Aorta (tissue), 5 donors: ENCODE measurements at places on chromosomes 4 and X. TPM values are rescaled to one million over a fixed set of nuclear protein-coding genes. Genes with fewer than 3 reads are reported as not detected.

DNA sequence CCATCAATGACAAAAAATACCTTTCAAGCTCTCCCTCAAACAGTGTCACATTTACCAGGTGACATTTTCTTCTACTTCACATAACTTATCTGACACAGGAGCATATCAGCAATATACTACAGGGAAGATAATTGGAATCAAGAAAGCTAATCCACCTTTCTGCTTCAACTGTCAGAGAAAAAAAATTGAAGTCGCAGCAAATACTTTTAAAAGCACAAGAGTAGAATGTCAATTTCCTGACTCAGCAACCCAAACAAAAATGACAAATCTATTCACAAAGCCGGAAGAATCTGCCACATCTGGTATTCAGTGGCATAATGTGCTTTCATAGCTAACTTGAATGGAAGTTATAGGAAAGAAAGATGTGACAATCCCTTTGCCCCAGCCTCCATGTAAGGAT, 36.7 kb downstream of the AGA start:
- no peak for DNase-seq

DNA sequence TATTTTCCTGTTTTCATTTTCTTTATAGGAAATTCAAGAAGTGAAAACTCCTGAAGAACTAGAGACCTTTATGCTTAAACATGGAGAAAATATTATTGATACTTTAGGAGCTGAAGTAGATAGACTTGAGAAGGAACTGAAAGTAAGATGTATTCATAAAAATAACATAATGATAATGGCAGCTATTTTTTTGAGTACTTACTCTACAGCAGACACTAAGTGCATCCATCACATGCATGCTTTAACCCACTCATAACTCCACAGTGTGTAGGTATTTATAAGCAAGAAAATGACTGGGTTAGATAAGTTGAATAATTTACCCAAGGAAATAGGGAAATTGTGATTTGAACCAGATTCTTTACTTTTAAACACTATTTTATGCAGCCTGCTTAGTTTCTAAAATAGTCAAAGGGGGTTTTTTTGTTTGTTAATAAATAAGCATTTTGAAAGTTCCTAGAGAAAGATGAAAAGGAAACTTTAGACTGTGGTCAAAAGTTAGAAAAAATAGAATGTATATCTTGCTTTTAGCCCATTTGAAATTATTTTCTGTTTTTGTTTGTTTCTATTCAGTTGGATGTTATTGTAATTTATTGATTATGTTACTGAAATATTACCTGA, 74.2 kb downstream of the BEND4 start:
- DNase-seq, result no peak

Gene PRKG2
- 0.24 TPM for total RNA-seq

GRCh38 chr4:57490520-57491255, 380.5 kb upstream of the IGFBP7 start:
- no peak for DNase-seq
